Muscle of arm (tissue), 14 donors: ENCODE measurements at places on chromosomes 6 and 20.

DNA sequence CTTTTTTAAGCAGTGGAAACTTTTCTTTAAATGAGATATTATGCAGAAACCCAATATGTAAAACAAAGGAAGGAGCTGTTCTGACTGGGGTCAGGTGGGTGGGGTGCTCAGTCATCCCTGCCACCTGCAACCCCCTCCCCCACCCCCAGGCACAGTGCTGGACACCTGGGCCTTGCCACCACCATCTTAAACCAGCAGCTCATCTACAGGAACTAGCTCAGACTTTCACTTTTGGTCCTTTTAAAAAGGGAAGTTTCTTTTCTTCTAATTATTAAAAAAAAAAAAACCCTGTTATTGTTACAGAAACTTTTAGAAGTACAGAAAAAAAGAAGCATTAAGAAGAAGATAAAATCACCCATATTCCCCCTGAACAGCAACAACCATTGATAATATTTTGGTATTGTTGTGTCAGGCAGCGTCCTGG lies 37.1 kb downstream of the PPP1R16B start:
- DNase-seq = no peak

GRCh38 chr6:36318690-36319435 lies 17.8 kb downstream of the BNIP5 start:
- DNase-seq = no peak

DNA sequence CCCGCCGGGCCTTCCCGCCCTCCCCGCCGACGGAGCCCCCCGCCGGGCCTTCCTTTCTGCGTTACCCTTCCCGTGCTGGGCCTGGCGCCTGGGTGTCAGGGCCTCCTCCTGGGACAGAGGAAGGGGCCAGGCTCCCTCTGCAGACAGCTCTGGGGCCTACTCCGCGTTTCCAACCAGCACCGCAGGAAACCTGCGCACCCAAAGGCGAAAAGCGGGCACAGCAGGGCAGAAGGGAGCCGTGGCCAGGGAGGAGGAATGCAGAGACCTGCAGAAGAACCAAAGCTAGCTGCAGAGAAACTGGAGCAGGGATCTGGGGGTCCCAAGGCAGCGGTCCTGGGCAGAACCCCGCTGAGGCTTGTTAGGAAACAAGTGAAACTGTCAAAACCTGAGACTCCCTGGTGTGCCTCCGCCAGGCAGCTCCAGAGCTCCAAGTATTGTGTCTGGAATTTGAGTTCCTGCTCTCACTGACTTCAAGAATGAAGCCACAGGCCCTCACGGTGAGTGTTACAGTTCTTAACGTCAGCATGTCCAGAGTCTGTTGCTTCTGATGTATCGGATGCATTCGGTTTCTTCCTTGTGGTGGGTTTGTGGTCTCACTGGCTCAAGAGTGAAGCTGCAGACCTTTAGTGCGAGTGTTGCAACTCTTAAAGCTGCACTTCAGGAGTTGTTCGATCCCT lies 33.3 kb downstream of the IRF4 start:
- no peak for DNase-seq

- DNase-seq = no peak
Observed at GRCh38 chr6:125637207-125637606, 112.2 kb upstream of the HEY2 start.

GRCh38 chr6:146149770-146150169 lies 120.9 kb downstream of the GRM1 start:
- DNase-seq = no peak

DNA sequence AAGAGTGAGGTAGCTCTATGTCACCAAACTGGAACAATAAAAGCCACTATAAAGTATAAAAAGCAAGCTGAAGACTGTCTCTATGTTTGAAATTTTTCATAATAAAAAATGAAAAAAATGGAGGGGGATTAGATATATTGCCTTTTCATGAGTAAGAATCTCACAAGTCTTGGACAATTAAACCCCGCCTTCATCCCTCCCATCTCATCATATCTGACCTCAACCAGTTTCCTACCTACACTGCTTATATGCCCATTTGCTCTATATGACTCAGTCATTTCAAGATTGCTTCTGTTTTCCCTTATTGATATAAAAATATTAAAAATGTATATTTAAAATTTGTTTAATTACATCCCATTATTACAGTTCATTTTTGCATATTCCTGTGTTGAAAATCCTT lies 2.9 kb upstream of the TRIM39 start:
- DNase-seq = no peak

DNA sequence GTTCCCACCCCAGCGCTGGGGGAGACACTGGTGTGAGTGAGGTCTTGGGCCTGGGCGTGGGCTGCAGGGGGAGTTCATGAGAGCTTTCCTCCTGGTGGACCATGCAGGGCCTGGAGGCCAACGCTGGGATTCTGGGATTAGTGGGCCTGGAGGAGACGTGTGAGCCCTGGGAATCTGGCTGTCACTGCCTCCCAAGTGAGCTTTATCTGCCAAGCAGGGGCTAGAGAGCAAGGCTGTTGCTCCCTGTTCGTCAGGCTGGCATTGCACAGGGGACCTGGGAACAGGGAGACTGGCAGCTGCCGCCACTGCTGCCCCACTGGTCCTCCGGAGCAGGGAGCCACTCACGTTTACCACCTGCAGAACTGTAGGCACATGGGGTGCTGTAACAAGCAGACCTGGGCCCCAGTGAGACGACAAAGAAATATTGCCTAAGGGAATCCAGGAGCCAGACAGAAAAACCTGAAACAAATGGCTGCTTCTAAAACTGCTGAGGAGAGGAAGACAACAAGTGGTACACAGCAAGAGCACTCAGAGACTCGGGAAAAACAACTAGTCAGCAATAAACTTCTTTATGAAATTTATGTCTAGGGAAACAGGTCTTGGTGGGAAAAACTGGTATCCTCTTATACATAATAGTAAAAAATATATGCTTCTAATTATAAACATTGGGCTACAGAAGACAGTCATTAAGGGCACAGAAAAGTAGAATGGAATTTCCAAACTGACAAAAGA lies 45.2 kb downstream of the PPP1R3G start:
- no peak for DNase-seq

DNA sequence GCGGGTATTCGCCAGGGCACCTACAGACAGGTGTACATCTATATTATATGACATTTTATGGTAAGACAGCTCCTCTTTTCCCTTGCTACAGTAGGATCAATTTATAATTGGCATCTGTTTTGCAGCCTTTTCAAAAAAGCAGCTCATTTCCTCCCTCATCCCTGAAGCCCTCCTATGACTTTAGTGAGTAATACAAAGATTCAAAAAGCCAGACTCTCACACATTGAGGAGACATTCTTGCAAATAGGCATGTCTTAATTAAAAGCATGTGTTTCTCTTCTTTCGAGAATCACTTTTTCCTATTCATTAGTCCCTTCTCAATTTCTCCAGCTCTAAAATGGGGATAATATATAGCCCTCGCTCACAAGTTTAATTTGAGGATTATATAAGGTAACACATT lies 283.4 kb downstream of the TBC1D7 start:
- no peak for DNase-seq

DNA sequence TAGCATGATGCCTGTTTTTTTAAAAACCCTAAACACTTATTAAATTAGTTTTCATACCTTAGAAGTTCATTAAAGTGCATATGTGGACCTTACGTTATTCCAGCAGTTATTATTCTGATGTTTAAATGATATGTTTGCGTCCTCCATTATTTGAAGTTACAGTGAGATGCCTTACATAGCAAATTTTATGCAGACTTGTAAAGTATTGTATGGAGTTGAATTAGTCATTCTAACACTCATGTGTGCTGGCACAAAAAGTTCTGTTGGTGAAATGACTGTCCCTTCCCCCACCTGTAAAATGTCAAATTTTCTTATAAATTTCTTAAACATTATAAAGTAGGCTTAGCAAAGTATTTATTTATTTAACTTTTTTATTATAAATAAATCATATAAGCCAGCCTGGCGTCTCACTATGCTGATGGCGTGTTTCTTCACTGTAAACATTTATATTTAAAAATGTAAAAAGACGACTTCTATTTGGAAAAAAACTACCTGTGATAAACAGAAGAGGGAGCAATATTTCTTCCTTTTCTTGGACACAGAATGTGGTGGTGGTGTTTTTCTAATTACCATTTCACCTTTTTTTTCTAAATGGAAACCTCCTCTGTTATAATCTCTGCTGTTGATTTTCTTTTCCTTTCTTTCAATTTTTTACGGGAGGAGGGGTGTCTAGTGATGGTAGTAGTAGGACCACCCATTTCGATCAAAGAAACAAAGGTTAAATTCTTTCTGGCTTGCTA lies 155.4 kb downstream of the RFPL4B start:
- DNase-seq = peak; percentile 22

DNA sequence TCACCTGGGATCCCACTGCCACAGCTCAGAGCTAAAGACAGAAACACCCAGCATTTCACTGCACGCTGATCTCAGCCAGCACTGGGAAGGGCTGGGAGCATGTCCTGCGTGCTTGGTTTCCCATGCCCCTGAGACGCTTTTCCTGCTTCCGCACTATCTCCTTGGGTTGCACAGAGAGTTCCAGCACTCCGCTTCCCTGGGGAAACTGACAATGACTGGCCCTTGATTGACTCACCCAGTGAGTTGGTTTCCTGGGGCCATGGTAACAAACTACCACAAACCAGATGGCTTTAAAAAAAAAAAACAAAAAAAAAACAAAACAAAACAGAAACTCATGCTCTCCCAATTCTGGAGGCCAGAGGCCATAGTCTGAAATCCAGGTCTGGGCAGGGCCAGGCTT lies 14.8 kb upstream of the MAS1L start:
- no peak for DNase-seq

DNA sequence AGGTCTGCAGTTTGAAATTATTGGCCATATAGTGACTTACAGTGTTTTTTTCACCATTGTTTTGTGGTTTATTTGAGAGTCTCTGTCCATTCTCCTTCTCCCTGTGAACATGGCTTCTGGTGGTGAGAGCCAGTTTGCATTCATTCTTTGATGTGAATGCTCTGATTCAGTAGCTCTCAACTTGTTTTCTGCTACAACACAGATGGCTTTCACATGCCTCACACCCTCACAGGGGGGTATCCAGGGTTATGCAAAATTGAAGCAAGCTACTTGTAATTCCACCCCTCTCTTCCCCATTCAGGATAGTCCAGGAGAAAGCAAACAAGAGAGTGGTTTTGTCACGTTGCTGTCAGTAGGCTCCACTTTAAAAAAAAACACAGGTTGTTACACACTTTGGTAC lies 55.6 kb downstream of the SLX4IP start:
- DNase-seq = no peak

DNA sequence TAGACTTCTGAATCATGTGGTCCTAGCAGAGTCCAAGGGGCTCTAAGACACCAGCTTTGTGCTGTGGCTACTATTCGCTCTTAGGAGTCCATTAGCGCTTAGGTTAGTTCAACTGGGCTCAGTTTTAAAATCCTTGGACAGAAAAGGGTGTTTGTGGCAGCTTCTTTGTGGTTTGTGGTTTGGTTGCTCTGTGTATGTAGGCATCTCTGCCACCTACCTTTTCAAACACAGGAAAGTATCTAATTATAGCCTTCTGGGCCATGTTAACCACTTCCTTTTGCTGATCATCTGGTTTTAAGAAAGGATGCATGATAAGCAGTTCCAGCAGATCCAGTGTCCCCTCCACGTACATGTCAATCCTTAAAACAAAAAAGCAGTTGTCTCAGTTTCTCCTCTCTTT lies 10.8 kb downstream of the GSTA4 start:
- no peak for DNase-seq

- no peak for DNase-seq
Observed at GRCh38 chr20:49880177-49880576, 35.2 kb downstream of the SPATA2 start.

- DNase-seq = no peak
Observed at GRCh38 chr20:55881204-55881603, 124.1 kb downstream of the CBLN4 start.

DNA sequence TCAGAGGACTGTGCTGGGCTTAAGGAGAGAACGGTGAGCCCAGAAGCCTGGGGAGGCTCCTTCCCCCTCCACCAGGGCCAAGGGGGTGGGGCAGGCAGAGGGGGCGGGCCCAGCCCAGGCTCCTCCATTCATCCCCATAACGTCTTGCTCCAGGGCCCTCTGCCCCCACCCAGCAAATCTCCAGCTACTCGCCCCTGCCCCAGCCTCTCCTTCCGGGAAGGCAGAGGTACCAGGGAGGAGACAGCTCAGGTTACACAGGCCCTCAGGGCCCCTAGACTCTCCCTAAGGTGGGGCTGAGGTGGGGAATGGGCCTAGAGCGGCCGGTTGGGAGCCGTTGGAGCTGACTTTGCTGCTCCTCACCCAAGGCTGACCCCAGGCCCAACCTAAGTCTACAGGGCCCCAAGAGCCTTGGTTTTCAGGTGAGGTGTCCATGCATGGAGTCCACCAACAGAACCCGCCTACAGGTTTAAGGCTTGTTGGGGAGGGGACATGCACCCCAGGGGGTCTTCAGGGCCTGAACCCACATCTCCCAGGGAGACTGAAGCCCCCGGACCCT lies 1.2 kb downstream of the LAMA5 start:
- DNase-seq = no peak

DNA sequence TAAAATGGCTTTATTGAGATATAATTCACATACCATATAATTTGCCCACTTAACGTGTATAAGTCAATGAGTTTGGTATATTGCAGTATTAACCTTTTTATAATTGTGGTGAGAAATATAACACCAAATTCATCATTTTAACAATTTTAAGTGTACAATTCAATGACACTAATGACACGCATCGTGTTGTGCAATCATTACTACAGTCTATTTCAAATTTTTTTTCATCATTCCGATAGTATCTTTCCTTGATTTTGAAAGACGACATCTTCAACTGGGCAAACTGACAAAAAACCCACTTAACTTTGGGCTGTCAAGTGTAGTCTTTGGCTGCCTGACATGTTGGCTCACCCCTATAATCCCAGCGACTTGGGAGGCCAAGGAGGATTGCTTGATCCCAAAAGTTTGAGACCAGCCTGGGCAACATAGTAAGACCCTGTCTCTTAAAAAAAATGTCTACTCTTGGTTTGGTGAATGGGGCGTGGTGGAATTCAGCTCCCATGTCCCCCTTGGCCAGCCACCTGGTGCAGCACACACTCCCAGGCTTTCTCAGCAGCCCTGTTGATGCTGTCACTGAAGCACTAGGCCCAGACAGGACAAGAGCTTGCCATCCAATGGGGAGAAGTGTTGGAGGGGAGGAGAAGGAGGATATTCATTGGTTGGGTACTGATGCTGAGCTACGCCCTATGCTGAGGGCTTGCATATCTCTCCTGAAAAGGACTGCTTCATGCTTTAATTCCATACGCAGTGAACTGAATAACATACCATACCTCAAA lies 150.5 kb downstream of the CD83 start:
- DNase-seq = no peak

GRCh38 chr6:106056060-106056745 lies 29.9 kb upstream of the PRDM1 start:
- DNase-seq = no peak

GRCh38 chr6:131574133-131574532 lies 1.1 kb downstream of the ARG1 start:
- DNase-seq = no peak
